ENCODE measurements at places on chromosomes 12 and 14. TPM values are rescaled to one million over a fixed set of nuclear protein-coding genes. Genes with fewer than 3 reads are reported as not detected.

DNA sequence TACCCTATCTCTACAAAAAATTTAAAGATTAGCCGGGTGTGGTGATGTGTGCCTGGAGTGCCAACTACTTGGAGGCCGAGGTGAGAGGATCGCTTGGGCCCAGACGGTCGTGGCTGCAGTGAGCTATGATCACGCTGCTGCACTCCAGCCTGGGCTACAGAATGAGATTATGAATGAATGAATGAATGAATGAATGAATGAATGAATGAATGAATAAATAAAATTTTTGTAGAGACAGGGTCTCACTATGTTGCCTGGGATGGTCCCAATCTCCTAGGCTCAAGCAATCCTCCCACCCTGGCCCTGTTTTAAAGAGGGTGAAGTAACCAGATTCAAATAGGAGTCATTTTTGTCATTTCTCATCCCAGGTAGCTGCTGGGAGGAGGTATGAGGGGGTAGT, 176.2 kb upstream of the HIF1A start:
- DNase-seq, result no peak

GRCh38 chr12:131171029-131171428, 217.3 kb downstream of the ADGRD1 start:
- no peak for DNase-seq

- peak; percentile 77 for DNase-seq
Measured at GRCh38 chr12:9064815-9065606, 50.7 kb downstream of the A2M start.

DNA sequence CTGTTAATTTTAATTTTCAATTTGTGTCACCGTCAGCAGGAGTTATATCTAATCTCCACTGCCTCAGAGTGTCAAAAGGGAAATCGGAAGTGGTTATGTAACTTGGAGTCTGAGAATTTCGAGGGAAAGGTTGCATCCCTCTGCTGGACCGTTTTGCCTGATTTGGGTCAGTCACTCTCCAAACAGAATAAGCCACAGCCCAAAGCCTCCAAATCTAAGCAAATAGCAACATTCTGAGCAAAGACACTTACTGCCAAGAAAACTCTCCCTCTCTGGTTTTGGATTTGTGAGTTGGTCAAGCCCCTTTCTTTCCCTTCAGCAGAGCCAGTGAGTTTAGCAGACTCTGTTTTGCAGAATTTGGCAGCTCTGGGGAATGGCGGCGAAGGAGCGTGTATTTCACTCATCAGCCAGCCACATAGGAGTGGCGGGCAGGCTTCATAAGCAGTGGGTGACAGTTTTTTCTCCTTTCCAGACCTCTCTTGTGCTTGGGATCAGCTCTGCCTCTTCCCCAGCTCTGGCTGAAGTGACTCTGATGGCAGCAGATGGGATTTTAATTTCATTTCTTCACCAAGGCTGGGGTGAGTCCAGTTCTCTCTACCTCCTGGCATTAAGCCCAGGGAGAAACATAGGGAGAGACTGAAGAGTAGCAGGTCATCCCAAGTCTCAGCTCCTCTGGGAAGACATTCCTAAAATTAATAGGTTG, 218.7 kb upstream of the NOS1 start:
- DNase-seq, result no peak

- no peak for DNase-seq
Measured at GRCh38 chr14:64281805-64282204, 12.4 kb downstream of the ESR2 start.

- DNase-seq, result no peak
Measured at GRCh38 chr12:111160350-111161241, 208.3 kb downstream of the PHETA1 start.

The TEAD4 gene
- total RNA-seq, result 2.5 TPM

The GPR132 gene
- total RNA-seq, result 1.2 TPM

The SMOC1 gene
- total RNA-seq, result 43.7 TPM

The PPP2R3C gene
- total RNA-seq, result 9.8 TPM
